Chondrocyte (in vitro differentiated cells): ENCODE measurements at places on chromosomes 4 and X. TPM values are rescaled to one million over a fixed set of nuclear protein-coding genes. Genes with fewer than 3 reads are reported as not detected.

The LUZP4 gene
- total RNA-seq, result not detected in 3 replicates

The HAUS3 gene
- total RNA-seq, result 8.6 to 12.5 TPM (median 10.0 TPM) in 3 replicates

The SCD5 gene
- total RNA-seq, result 20.6 to 25.9 TPM (median 22.6 TPM) in 3 replicates

The CNKSR2 gene
- 1.7 to 4.1 TPM (median 1.8 TPM) in 3 replicates for total RNA-seq

The P2RY4 gene
- not detected in 3 replicates for total RNA-seq

The UGT2B7 gene
- 2.4 to 7.1 TPM (median 6.5 TPM) in 3 replicates for total RNA-seq

The SPACA5B gene
- total RNA-seq, result not detected in 3 replicates

The PJA1 gene
- total RNA-seq, result 20.7 to 34.8 TPM (median 30.1 TPM) in 3 replicates

The MORF4L2 gene
- total RNA-seq, result 540 to 567 TPM (median 545 TPM) in 3 replicates

The MAGEC1 gene
- not detected in 3 replicates for total RNA-seq

The RAI2 gene
- total RNA-seq, result 0.85 to 0.97 TPM (median 0.87 TPM) in 3 replicates

The FAM114A1 gene
- 223 to 245 TPM (median 230 TPM) in 3 replicates for total RNA-seq

GRCh38 chr4:72218953-72219352 lies 187.2 kb downstream of the NPFFR2 start:
- no peak overlapping the region for H3K4me3 ChIP-seq
- no peak for DNase-seq
- H3K27ac ChIP-seq, result no peak overlapping the region
- no peaks in the 10 kb centered on the region for H3K36me3 ChIP-seq

- no peaks in the 10 kb centered on the region for H3K27me3 ChIP-seq
- no peaks in the 10 kb centered on the region for H3K4me1 ChIP-seq
- no peaks in the 10 kb centered on the region for H3K36me3 ChIP-seq
- H3K4me3 ChIP-seq, result no peak overlapping the region
- no peak overlapping the region for H3K27ac ChIP-seq
- no peak for DNase-seq
Observed at GRCh38 chrX:146241902-146242301, 424.3 kb downstream of the SLITRK2 start.

DNA sequence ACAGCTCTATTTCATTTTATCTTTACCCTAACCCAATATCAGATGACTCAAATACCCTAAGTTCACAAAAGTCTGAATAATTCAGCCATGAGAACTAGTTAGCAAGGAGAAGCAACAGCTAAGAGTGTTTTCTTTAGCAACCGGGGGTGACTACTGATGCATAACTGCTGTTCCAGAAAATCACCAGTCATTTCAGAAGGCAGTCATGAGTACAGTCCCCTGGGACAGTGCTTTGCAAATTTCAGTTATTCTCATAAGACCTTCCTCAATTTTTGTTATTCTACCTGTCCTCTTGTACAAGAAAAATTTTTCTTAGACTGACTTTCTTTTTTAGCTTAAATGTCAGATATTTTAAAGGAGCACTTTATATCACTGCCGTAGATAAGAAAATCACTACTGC lies 16.4 kb downstream of the BANK1 start:
- H3K27ac ChIP-seq, result peak overlapping the region; percentile 50
- H3K4me3 ChIP-seq, result no peak overlapping the region
- H3K36me3 ChIP-seq, result no peaks in the 10 kb centered on the region
- H3K4me1 ChIP-seq, result peaks cover 12% of the 10 kb centered on the region

GRCh38 chr4:46506876-46507275 lies 116.9 kb upstream of the GABRA2 start:
- H3K4me1 ChIP-seq, result no peaks in the 10 kb centered on the region
- peaks cover 4% of the 10 kb centered on the region for H3K27me3 ChIP-seq
- DNase-seq, result no peak
- no peak overlapping the region for H3K27ac ChIP-seq

DNA sequence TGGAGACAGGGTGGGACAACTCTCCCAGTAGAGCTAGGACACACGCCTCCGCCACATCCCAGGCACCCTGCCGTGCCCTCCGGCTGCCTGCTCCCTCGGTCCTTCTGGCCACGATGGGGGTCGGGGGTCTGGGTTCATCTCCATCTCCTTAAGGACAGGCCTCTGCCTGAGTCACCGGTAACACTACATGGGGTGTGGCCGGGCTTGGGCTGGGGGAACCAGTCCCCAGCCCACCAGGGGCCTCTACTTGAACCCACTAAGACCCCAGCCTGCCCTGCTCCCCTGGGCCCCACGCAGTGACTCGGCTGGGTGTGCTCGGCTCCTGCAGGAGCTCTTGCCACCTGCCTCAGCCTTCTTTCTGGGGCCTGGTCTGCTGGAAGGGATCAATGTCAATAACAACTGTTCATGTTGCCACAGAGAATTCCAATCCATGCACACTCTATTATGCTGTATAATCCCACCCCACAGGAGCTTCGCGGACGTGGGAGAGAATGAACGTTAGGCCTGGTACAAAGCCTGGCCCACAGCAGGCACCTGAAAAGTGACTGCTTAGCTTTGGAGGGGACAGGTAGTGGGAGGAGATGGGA lies 177.7 kb upstream of the PSAPL1 start:
- H3K36me3 ChIP-seq, result no peaks in the 10 kb centered on the region
- H3K27me3 ChIP-seq, result peaks cover 32% of the 10 kb centered on the region
- peaks cover 5% of the 10 kb centered on the region for H3K4me1 ChIP-seq
- H3K27ac ChIP-seq, result no peak overlapping the region

GRCh38 chr4:86891762-86892635 lies at the start of gene C4orf36:
C4orf36 (minus strand) TSS chr4:86892422; CDS start chr4:86891520, 902 bp downstream.
- no peaks in the 10 kb centered on the region for H3K36me3 ChIP-seq
- H3K4me3 ChIP-seq, result peak within 1 kb of the TSS; percentile 80
- no peak for DNase-seq
- H3K27me3 ChIP-seq, result no peaks in the 10 kb centered on the region
- H3K4me1 ChIP-seq, result peaks cover 15% of the 10 kb centered on the region
- H3K27ac ChIP-seq, result peak within 1 kb of the TSS; percentile 46

DNA sequence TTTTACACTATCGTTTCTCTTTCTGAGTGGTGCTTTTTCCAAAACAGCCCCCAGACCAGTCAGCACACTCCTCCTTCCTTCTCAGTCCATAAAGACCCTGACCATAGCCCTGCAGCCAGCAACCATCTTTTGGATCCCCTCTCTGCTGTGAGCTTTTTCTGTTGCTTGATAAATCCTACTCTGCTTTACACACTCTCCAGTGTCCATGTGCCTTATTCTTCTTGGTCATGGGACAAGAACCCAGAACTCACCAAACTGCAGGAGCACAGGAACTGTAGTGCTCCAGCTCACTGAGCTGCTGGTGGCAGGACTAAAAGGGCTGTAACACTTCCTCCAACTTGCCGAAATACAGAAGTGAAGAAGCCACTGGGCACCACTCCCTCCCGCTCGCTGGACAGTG lies 32.5 kb downstream of the COX18 start:
- peaks cover 8% of the 10 kb centered on the region for H3K27me3 ChIP-seq
- no peak overlapping the region for H3K27ac ChIP-seq
- no peaks in the 10 kb centered on the region for H3K36me3 ChIP-seq
- DNase-seq, result no peak
- H3K4me3 ChIP-seq, result no peak overlapping the region
- H3K4me1 ChIP-seq, result no peaks in the 10 kb centered on the region

GRCh38 chrX:71515038-71515396 lies 17.9 kb upstream of the OGT start:
- DNase-seq, result no peak
- no peaks in the 10 kb centered on the region for H3K36me3 ChIP-seq
- no peak overlapping the region for H3K4me3 ChIP-seq
- H3K27me3 ChIP-seq, result no peaks in the 10 kb centered on the region

DNA sequence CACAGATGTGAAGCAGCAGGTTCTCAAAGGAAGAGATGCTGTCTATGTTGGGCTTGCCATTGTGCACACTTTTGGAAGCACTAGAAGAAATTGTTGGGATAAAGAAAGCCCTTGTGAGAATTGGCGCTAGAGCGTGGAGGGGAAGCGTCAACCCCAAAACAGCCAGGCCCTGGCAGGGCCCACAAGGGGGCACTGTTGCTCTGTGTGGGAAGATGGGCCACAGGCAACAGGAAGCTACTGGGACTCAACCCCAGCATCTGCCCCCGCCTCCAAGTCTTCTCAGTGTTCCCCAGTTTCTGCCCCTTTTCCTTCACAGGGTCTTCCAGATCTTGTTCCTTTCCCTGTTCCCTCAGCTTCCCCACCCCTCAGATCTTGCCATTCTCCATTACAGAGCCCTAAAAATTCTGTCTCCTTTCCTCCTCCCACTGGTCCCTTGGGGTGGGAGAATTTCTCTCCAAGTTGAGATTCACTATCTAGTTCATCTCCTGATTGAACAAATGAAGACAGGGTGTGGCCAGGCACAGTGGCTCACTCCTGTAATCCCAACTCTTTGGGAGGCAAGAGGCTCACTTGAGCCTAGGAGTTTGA lies 85.5 kb downstream of the STARD8 start:
- no peaks in the 10 kb centered on the region for H3K36me3 ChIP-seq
- no peak overlapping the region for H3K27ac ChIP-seq
- no peaks in the 10 kb centered on the region for H3K27me3 ChIP-seq
- peak; percentile 75 for DNase-seq
- H3K4me3 ChIP-seq, result no peak overlapping the region
- no peaks in the 10 kb centered on the region for H3K4me1 ChIP-seq

- no peak overlapping the region for H3K4me3 ChIP-seq
- peaks cover 3% of the 10 kb centered on the region for H3K27me3 ChIP-seq
- no peaks in the 10 kb centered on the region for H3K36me3 ChIP-seq
- H3K4me1 ChIP-seq, result no peaks in the 10 kb centered on the region
Observed at GRCh38 chr4:2273657-2274319, 11.9 kb upstream of the MXD4 start.

DNA sequence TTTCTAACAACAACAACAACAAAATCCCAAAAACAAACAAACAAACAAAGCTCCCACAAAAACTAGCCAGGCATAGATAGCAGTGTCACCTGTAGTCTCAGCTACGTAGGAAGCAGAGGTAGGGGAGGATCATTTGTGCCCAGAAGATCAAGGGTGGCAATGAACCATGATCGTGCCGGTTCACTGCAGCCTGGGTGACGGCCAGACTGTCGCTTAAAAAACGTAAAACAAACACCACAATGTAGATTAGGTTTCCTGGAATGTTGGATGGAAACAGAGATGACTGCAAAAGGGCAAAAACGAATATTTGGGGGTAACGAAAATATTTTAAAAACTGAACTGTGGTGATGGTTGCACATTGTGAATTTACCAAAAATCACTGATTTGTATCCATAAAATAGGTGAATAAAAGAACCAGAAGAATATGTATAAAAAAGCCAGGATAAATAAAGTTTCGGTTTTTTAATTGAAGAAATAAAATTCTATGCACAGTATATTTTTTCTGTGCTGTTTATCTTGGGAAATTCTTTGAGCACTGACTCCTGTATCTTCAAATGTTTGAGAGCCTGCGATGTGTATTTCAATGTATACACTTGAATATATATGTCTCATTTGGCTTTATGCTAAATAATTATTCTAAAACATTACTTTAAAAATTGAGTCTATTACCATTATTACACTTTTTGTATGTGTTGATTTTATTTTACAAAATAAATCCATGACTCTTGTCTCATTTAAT lies 1477.0 kb downstream of the PCDH7 start:
- peaks cover 5% of the 10 kb centered on the region for H3K4me1 ChIP-seq
- no peak for DNase-seq

DNA sequence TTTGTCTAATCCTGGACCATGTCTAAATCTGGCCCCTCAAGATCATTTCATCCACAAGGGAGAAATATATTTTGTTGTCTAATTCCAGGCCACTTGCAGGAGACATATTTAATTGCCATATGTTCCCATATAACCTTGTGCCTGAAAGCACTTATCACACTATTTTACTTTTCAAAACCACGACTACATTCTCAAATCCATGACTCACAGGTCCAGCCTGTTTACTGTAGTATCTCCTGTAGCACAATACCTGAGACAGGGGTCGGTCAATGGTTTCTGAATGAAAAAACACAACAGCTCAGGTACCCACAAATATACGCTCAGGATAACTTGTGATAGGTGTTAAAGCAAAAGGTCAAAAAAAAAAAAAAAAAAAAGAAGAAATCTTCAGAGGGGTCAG lies 60.9 kb downstream of the SEC24D start:
- H3K4me3 ChIP-seq, result no peak overlapping the region
- H3K36me3 ChIP-seq, result peaks cover 12% of the 10 kb centered on the region
- H3K27me3 ChIP-seq, result no peaks in the 10 kb centered on the region
- H3K27ac ChIP-seq, result peak overlapping the region; percentile 73

- H3K4me1 ChIP-seq, result no peaks in the 10 kb centered on the region
- no peaks in the 10 kb centered on the region for H3K36me3 ChIP-seq
- no peak overlapping the region for H3K4me3 ChIP-seq
Observed at GRCh38 chrX:40418146-40418812, 162.5 kb upstream of the ATP6AP2 start.

- no peak overlapping the region for H3K27ac ChIP-seq
- peaks cover 4% of the 10 kb centered on the region for H3K27me3 ChIP-seq
- no peak for DNase-seq
- no peaks in the 10 kb centered on the region for H3K4me1 ChIP-seq
- H3K4me3 ChIP-seq, result no peak overlapping the region
- no peaks in the 10 kb centered on the region for H3K36me3 ChIP-seq
Observed at GRCh38 chrX:29488919-29489318, 726.4 kb upstream of the MAGEB2 start.

GRCh38 chr4:39698424-39699009 lies 581 bp downstream of the UBE2K start:
- DNase-seq, result no peak
- peaks cover 38% of the 10 kb centered on the region for H3K4me1 ChIP-seq
- H3K27ac ChIP-seq, result peak overlapping the region; percentile 98

DNA sequence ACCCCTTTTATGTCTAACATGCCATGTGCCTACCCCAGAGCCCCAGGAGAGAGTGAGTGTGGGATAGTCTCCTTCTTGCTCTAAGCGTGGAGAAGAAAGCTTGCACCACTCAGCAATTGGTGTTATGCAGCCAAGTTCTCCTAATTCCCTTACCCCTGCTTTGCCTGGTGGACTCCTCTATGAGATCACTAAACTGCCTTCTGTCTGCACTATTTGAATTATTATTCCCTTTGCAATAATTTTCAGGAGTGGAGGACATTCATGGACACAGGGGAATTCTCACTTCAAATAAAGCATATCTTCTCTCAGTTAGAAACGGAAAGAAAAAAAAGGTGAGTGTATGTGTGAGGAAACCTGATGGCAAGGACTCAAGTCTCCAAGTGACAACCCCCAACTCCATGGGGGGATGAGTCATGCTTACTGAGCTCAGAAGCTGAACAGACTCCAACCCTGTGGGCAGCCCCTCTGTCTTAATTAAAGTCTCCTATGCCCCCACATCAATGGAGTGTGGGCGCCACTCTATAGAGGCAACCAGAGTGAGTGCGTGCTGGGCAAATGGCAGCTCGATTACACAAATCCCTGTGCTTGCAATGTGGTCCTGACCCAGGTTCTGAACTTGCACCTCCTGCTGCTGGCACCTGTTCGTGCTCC lies 381.9 kb downstream of the RAB28 start:
- peaks cover 2% of the 10 kb centered on the region for H3K36me3 ChIP-seq
- no peaks in the 10 kb centered on the region for H3K27me3 ChIP-seq
- H3K4me1 ChIP-seq, result no peaks in the 10 kb centered on the region
- no peak overlapping the region for H3K4me3 ChIP-seq
